Activated CD8-positive, alpha-beta memory T cell treated with anti-CD3 and anti-CD28 coated beads for 36 hours (primary cell): ENCODE measurements at places on chromosomes 3 and 15. TPM values are rescaled to one million over a fixed set of nuclear protein-coding genes. Genes with fewer than 3 reads are reported as not detected.

Gene ANKRD63
- not detected for total RNA-seq

Gene SLC12A1
- not detected for total RNA-seq

Gene AMIGO3
- total RNA-seq: not detected

Gene IL20RB
- total RNA-seq: 0.63 TPM

Gene NEK10
- total RNA-seq: 0.34 TPM

Gene ERICH6
- total RNA-seq: not detected

Gene SOX2
- not detected for total RNA-seq

Gene CNTN3
- total RNA-seq: not detected

Gene CPEB1
- total RNA-seq: 0.55 TPM

Gene TTLL13
- 0.55 TPM for total RNA-seq

Gene IQCH
- 1.5 TPM for total RNA-seq

Gene DCLK3
- total RNA-seq: not detected

Gene HES1
- total RNA-seq: not detected

Gene GOLGA6B
- not detected for total RNA-seq

Gene OXTR
- total RNA-seq: 1.0 TPM

Gene TM4SF4
- total RNA-seq: not detected

Gene DOCK3
- 2.5 TPM for total RNA-seq

Gene XCR1
- total RNA-seq: not detected

Gene BLM
- total RNA-seq: 46.4 TPM

Gene CCR3
- total RNA-seq: not detected

Gene FILIP1L
- 0.36 TPM for total RNA-seq

Gene GOLGA6L10
- 1.1 TPM for total RNA-seq

Gene AEN
- 94.3 TPM for total RNA-seq

Gene FANCI
- total RNA-seq: 159 TPM

Gene MINDY2
- total RNA-seq: 10.1 TPM

Gene CILP
- total RNA-seq: not detected

Gene ALS2CL
- total RNA-seq: 0.69 TPM

Gene CAMKV
- total RNA-seq: 1.8 TPM

Gene TMC3
- not detected for total RNA-seq

Gene C2CD4A
- total RNA-seq: 0.27 TPM

Gene GOLGA8S
- not detected for total RNA-seq

Gene SPATA12
- total RNA-seq: not detected

Gene NANOGP8
- total RNA-seq: not detected

Gene CCDC71
- 31.2 TPM for total RNA-seq

Gene ZDHHC23
- total RNA-seq: 4.1 TPM

Gene BBX
- total RNA-seq: 42.9 TPM

Gene ROPN1B
- total RNA-seq: not detected

Gene GHSR
- not detected for total RNA-seq

Gene FAM81A
- total RNA-seq: 1.9 TPM

Gene CHDH
- 0.23 TPM for total RNA-seq

Gene OR4M2
- not detected for total RNA-seq

Gene CATSPER2
- 1.2 TPM for total RNA-seq
